H4 (cell line): ENCODE measurements at places on chromosomes 16 and 17.

DNA sequence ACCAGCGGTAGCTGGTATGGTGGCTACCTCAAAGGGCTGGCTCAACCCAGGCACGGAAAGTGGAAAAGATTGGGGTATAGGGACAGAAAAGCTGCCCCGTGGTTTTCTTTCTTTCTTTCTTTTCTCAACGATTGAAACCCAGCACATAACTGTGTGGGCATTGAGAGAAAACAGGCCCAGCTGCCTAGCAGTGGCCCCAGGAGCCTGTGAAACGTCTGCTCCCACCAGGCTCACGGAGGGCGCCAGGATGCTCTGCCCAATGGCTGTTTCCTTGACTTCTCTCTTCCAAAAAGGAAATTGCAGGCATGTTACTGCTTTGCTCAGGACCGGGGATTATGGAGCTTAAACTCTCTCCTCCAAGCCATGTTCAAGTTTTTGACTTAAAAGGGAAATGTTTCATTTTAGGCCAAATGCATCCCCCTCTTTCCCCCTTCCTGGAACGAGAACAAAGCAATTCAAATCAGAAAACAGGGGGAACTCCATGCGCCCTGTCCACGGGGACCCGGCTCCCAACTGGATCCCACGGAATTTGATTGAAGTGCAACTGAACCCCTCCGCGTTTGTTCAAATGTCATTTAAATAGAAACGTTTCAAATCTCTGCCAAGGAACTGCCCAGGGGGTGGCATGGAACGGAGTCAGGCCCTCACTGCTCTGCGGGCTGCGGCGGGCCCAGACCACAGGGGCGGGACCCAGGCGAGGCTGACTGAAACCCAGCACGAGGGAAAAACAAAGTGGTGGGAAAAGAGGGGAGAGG lies 133.5 kb downstream of the RGS9 start:
- DNase-seq: no peak

GRCh38 chr17:81489012-81489997 lies 23.3 kb downstream of the ACTG1 start:
- no peak for DNase-seq

DNA sequence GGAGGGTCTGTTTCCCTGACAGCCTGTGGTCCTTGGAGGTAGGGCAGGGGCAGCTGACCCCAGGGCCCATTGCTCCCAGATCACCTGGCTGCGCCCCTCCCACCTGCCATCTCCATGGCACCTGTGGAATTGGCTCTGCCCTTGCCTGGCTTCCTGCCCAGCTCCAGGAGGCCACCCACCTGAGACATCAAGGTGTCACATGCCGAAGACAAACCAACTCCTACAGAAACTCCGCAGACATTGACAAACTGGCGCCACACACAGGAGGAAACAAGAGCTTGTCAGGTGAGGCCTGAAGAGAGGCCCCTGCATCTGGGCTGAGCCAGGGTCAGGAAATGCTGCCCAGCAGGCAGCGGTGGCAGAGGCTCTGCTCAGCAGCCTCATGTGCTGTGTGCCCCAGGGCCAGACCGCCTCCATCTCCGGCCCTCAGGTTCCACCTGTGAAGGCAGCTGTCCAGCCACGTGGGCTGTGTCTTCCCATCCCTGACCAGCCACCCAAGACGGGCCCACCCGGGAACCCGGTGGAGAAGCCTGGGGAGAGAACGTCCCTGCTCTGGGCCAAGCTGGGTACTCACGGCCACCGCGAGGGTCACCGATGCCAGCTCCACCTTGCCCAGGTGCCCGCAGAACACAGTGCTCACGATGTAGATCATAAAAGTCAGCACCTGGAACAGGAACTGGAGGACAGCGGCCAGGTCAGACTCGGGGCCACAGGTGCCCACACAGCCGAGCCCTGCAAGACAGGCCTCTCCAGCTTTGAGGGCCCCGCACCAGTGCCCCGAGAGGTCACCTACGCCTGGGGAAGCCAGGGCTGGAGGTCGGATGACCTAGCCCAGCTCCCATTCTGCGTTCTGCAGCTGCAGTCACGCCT lies 1.6 kb downstream of the SLC47A2 start:
- DNase-seq: no peak

GRCh38 chr16:10846213-10846998 lies 27.8 kb upstream of the TVP23A start:
- no peak for DNase-seq

- DNase-seq: no peak
Observed at GRCh38 chr17:17767154-17767869, 69.5 kb downstream of the SREBF1 start.

- DNase-seq: no peak
Observed at GRCh38 chr17:8766731-8767130, 8.4 kb upstream of the SPDYE4 start.

GRCh38 chr17:40072040-40072734 lies 9.4 kb downstream of the THRA start:
- peak; percentile 96 for DNase-seq

- no peak for DNase-seq
Observed at GRCh38 chr17:45413498-45413923, 19.2 kb downstream of the ARHGAP27 start.
